A673 (cell line): ENCODE measurements at places on chromosomes 6 and 20. TPM values are rescaled to one million over a fixed set of nuclear protein-coding genes. Genes with fewer than 3 reads are reported as not detected.

The GNRH2 gene
- total RNA-seq, result 0.85 and 1.5 TPM in 2 replicates

The SPATS1 gene
- not detected in 2 replicates for total RNA-seq

The LZTS3 gene
- total RNA-seq, result 6.1 and 7.5 TPM in 2 replicates

The ZMYND8 gene
- 31.3 and 35.2 TPM in 2 replicates for total RNA-seq

The AP5S1 gene
- total RNA-seq, result 15.0 and 17.5 TPM in 2 replicates

The TAGAP gene
- total RNA-seq, result 0.11 TPM in 1 of 2 replicates, not detected in the other

The UBD gene
- total RNA-seq, result not detected in 2 replicates

The NINL gene
- total RNA-seq, result 31.5 and 36.8 TPM in 2 replicates

The ZNF343 gene
- total RNA-seq, result 13.8 and 16.2 TPM in 2 replicates

DNA sequence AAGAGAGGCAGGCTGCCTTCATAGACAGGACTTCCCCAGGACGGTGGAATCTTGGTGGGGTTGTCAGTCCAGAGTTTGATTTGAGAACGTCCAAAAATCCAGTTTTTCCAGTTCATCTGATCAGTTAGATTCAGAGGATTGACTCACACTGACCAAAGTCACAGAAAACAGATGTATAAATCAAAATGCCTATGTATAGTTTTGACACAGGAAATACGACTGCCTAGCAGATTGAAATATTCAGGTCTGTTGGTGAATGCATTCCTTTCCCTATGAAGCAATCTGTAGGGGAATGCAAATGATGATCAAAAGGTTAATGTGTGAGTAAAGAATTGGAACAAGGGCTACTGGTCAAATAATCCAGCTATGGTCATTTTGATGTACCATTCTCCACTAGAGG lies 29.7 kb upstream of the GFOD1 start:
- H3K4me1 ChIP-seq, result no peaks in the 10 kb centered on the region
- H3K36me3 ChIP-seq, result no peaks in the 10 kb centered on the region
- no peaks in the 10 kb centered on the region for H3K27me3 ChIP-seq
- no peak for DNase-seq

GRCh38 chr6:38498805-38499445 lies 140.8 kb downstream of the BTBD9 start:
- no peaks in the 10 kb centered on the region for H3K36me3 ChIP-seq
- no peak overlapping the region for H3K4me3 ChIP-seq
- H3K27ac ChIP-seq, result no peak overlapping the region
- H3K27me3 ChIP-seq, result no peaks in the 10 kb centered on the region
- DNase-seq, result no peak

- DNase-seq, result peak; percentile 37
- H3K4me1 ChIP-seq, result peaks cover 58% of the 10 kb centered on the region
- peak overlapping the region; percentile 22 for H3K27ac ChIP-seq
- H3K4me3 ChIP-seq, result no peak overlapping the region
These were observed 45.1 kb downstream of the MAFB start for GRCh38 chr20:40643891-40644290.

GRCh38 chr6:131838051-131838450 lies 30.2 kb downstream of the ENPP1 start:
- H3K27ac ChIP-seq, result no peak overlapping the region
- DNase-seq, result no peak
- H3K27me3 ChIP-seq, result no peaks in the 10 kb centered on the region
- no peaks in the 10 kb centered on the region for H3K36me3 ChIP-seq

GRCh38 chr6:6479785-6480184 lies 108.7 kb upstream of the LY86 start:
- DNase-seq, result no peak
- no peaks in the 10 kb centered on the region for H3K4me1 ChIP-seq
- no peaks in the 10 kb centered on the region for H3K36me3 ChIP-seq
- no peak overlapping the region for H3K4me3 ChIP-seq
- no peak overlapping the region for H3K27ac ChIP-seq

- H3K36me3 ChIP-seq, result no peaks in the 10 kb centered on the region
- no peak for DNase-seq
- H3K4me1 ChIP-seq, result peaks cover 5% of the 10 kb centered on the region
- H3K27me3 ChIP-seq, result no peaks in the 10 kb centered on the region
- H3K27ac ChIP-seq, result no peak overlapping the region
- H3K4me3 ChIP-seq, result no peak overlapping the region
These were observed 2.6 kb downstream of the PACSIN1 start for GRCh38 chr6:34468378-34468892.

- H3K36me3 ChIP-seq, result no peaks in the 10 kb centered on the region
- peak; percentile 10 for DNase-seq
- no peaks in the 10 kb centered on the region for H3K4me1 ChIP-seq
- H3K4me3 ChIP-seq, result no peak overlapping the region
- no peaks in the 10 kb centered on the region for H3K27me3 ChIP-seq
These were observed 39.7 kb downstream of the KCNS1 start for GRCh38 chr20:45061244-45061643.

- peaks cover 36% of the 10 kb centered on the region for H3K4me1 ChIP-seq
- H3K4me3 ChIP-seq, result no peak overlapping the region
- no peak overlapping the region for H3K27ac ChIP-seq
- peaks cover 3% of the 10 kb centered on the region for H3K27me3 ChIP-seq
- no peaks in the 10 kb centered on the region for H3K36me3 ChIP-seq
These were observed 4.2 kb upstream of the NTSR1 start for GRCh38 chr20:62704341-62704948.

DNA sequence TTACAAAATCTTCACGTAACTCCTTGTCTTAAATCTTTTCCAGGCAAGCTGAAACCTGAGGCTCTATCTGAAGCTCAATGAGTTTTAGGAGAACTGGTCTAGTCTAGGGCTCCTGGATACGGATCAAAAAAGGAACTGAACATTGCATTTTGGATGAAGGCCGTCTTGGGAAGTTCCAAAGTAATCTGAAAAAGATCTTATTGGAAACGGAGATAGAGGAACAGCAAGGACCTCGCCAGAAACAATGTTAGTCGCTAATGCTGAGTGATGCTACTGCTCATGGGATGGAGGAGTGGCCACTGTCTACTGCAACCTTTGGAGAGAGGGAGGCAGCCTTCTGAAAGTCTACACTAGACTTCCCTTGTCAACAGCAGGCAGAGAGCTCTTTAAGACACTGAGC lies 91.4 kb upstream of the ATXN1 start:
- H3K27ac ChIP-seq, result no peak overlapping the region
- no peak overlapping the region for H3K4me3 ChIP-seq
- H3K27me3 ChIP-seq, result no peaks in the 10 kb centered on the region

DNA sequence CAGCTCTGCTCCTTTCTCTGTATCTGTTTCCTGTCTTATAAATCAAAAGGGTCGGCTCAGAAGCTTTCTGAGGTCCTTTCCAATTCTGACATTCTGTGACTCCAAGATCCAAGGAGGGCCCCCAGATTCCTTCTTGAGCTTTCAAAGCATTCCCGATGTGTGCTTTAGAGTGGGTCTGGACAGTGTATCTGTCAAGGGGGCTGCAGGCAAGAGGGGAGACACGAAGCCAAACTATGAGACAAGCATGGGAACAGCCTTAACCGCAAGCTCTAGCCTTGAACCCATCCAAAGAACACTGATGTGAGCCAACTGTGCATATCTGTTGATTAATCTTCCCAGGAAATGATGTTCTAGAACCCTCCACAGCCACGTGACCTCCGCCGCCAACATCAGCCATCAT lies 73.8 kb downstream of the TSHZ2 start:
- DNase-seq, result no peak
- no peaks in the 10 kb centered on the region for H3K36me3 ChIP-seq
- peaks cover 7% of the 10 kb centered on the region for H3K4me1 ChIP-seq
- no peaks in the 10 kb centered on the region for H3K27me3 ChIP-seq
- H3K4me3 ChIP-seq, result no peak overlapping the region

DNA sequence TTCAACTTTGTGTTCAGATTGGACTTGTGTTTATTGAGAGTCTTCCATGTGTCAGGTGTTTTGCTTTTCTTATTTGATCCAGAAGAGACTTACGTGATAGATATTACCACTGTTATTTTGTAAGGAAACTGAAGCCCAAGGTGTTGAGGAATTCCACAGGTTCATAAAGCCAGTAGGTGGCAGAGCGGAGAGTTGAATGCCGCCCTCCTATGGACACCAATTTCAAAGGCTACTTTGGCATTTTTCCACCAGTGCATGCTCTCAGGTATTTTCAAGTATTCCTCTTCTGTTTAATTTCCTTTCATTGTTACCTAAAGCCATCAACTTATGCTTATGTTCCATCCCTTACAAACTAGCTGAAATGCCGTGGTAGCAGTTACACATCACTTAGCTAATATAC lies 14.0 kb upstream of the COL10A1 start:
- no peaks in the 10 kb centered on the region for H3K36me3 ChIP-seq
- H3K4me1 ChIP-seq, result no peaks in the 10 kb centered on the region
- no peak overlapping the region for H3K4me3 ChIP-seq
- DNase-seq, result no peak

DNA sequence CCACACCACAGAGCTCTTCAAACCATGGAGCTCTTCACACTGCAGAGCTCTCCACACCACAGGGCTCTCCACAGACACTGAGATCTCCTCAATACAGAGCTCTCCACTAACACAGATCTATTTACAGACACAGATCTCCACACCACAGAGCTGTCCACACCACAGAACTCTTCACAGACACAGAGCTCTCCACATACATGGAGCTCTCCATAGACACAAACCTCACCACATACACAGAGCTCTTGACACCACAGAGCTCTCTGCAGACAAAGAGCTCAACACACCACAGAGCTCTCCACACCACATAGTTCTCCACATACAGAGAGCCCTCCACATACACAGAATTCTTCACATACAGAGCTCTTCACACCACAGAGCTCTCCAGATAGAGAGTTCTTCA lies 53.0 kb downstream of the ERMARD start:
- no peaks in the 10 kb centered on the region for H3K4me1 ChIP-seq
- H3K36me3 ChIP-seq, result no peaks in the 10 kb centered on the region
- H3K27me3 ChIP-seq, result peaks cover 14% of the 10 kb centered on the region
- no peak for DNase-seq
- H3K27ac ChIP-seq, result no peak overlapping the region

DNA sequence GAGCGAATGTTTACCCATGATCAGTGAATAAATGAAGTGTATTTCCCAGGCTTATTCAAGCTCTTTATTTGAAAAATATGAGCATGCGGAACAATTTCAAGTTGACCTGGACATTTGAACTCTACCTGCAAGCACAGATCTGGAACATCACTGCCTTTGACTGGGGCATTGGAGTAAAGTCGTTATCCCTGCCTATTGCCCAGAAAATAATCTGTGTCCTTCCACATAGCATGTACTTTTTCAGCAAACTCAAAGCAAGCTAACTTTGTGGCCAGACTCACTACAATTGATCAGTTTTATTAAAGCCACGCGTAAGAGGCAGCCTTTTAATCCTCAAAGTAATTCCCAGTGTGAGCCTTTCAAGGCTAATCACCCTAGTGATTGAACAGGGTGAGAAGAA lies 73.4 kb upstream of the PAK5 start:
- H3K27me3 ChIP-seq, result peaks cover 50% of the 10 kb centered on the region
- no peaks in the 10 kb centered on the region for H3K4me1 ChIP-seq
- H3K36me3 ChIP-seq, result no peaks in the 10 kb centered on the region

- H3K36me3 ChIP-seq, result no peaks in the 10 kb centered on the region
- DNase-seq, result no peak
- no peaks in the 10 kb centered on the region for H3K27me3 ChIP-seq
- H3K4me1 ChIP-seq, result peaks cover 18% of the 10 kb centered on the region
These were observed 467.1 kb upstream of the RNF217 start for GRCh38 chr6:124494956-124495664.

DNA sequence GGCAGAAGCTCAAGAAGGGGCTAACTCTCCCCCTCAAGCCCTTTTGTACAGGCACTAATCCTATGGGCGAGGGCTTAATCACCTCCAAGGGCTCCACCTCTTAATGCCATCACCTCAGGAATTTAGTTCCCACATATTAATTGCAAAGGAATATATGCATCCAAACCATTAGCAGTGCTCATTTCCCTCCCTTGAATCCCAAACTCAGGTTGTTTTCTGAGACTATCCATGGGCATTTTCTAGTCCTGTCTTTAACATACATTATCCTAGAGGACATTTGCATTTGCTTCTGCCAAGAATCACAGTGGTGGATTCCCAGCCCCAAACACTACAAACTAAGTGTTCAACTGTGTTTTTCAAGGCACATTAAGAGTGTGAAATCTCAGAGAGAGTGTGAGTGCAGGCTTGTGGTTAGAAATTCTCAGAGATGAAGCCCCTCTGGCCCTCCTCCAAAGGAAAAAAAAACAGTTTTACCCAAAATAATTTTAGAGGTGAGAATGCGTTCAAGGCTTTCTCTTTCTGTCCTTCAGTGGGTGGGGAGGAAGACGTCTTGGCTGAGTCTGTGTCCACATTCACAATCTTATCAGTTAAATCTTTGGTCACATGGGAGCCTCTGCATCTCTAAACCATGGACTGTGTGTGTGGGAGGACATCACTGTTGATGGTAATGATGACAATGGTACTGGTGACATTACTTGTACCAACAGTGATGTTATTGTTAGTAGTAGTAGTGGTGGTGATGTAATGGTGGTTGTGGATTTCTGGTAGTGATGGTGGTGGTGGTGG lies 59.3 kb downstream of the SYNDIG1 start:
- H3K4me3 ChIP-seq, result no peak overlapping the region
- no peaks in the 10 kb centered on the region for H3K36me3 ChIP-seq
- no peaks in the 10 kb centered on the region for H3K27me3 ChIP-seq
- H3K4me1 ChIP-seq, result peaks cover 4% of the 10 kb centered on the region

DNA sequence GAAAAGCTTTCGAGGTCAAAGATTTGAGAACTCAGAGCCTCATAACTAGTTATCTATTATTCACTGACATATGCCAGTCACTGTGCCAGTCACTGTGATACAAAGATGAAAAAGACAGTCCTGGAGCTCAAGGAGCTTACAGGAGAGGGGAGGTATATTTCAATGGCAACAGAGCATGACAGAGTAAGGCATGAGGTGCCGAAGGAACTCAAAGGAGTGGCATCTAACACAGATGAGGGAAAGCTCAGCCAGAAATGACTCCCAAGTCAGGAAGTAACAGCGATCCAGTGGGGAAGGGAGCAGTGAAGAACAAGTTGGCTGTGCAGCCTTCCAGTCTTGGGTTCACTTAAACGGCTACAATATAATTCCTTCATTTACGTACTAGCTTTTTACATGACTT lies 46.6 kb downstream of the DTNBP1 start:
- H3K27me3 ChIP-seq, result no peaks in the 10 kb centered on the region
- DNase-seq, result no peak
- H3K4me3 ChIP-seq, result no peak overlapping the region
- peaks cover 38% of the 10 kb centered on the region for H3K4me1 ChIP-seq

DNA sequence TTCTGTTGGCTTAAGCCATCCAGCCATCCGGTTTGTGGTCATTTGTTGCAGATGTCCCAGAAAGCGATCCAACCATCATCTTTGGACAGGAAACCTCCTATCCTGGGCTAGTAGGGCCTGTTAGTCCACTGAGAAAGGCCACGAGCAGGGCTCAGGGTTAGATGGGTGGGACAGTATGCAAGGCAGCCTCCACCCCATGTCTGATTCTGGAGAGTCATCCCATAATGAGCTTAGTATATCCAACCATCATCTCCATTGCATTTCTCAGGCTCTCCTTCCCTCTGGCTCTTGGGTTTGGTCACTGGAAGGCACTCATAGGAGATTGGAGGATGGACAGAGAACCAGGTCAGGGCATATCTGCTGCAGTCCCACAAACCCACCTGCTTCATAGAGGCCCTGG lies 117.8 kb downstream of the LRFN2 start:
- DNase-seq, result no peak
- H3K27me3 ChIP-seq, result no peaks in the 10 kb centered on the region
- no peak overlapping the region for H3K4me3 ChIP-seq
- no peak overlapping the region for H3K27ac ChIP-seq
- H3K4me1 ChIP-seq, result peaks cover 9% of the 10 kb centered on the region
- H3K36me3 ChIP-seq, result no peaks in the 10 kb centered on the region

- H3K4me1 ChIP-seq, result no peaks in the 10 kb centered on the region
- no peak overlapping the region for H3K4me3 ChIP-seq
- H3K27me3 ChIP-seq, result peaks cover 10% of the 10 kb centered on the region
- no peak for DNase-seq
- H3K36me3 ChIP-seq, result no peaks in the 10 kb centered on the region
These were observed 20.0 kb upstream of the CDH22 start for GRCh38 chr20:46328200-46328882.

GRCh38 chr6:52376763-52377162 lies 14.8 kb downstream of the PAQR8 start:
- H3K4me1 ChIP-seq, result no peaks in the 10 kb centered on the region
- no peak overlapping the region for H3K4me3 ChIP-seq
- no peaks in the 10 kb centered on the region for H3K27me3 ChIP-seq
- no peak overlapping the region for H3K27ac ChIP-seq
